CD4-positive, alpha-beta T cell treated with Interleukin-4 for 4 hours (primary cell): ENCODE measurements at places on chromosomes 1 and 21.

DNA sequence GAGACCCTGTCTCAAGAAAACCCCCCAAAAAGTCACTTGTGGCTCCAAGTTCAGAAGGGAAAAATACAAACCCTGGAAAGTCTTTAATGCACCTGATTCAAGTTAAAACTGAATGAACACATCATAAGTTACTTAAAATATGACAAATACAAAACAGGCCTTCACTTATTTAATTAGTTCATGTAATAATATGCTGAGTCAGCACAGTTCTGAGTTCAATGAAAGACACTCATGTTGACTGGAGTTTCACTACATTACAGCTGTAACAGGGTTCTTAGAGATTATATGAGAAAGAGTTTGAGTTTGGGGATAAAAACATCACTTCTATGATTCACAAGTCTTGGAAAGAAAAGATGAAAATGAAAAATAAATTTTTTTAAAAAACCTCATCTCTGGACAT lies 51.0 kb downstream of the DEGS1 start:
- DNase-seq = no peak

GRCh38 chr1:39044762-39045161 lies 18.6 kb downstream of the NDUFS5 start:
- DNase-seq = no peak

DNA sequence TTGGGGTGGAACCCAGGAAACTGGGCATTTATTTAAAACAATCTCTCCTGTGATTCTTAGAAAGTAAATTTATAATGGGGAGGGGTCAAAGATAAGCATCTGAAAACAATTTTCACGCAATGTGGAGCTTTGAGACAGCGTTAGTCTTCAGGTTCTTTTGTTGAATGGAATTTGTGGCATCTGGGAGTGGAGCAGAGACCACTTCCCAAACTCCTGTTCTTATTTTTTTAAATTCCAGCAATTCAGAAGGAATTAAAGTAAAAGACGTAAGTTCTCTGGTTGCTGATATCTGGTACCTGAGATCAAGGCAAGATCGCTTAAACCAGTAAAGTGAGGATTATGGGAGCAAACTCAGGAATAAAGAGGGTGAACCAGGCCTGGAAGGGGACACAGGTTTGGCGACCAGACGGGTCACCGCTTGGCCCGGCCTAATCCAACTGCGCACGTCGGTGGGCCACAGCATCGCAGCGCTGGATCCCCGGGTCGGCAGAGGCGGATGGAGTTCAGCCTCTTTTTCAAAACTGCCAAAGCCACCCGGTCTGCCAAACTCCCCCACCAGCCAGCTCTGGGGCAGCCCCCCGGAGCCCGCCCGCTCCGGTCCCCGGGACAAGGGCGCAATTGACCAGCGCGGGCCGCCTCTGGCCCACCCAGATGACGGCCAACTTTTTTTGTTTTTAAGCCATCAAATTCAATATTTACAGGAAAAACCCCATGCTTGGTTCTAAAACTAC lies 754 bp upstream of the PDPN start:
- no peak for DNase-seq

DNA sequence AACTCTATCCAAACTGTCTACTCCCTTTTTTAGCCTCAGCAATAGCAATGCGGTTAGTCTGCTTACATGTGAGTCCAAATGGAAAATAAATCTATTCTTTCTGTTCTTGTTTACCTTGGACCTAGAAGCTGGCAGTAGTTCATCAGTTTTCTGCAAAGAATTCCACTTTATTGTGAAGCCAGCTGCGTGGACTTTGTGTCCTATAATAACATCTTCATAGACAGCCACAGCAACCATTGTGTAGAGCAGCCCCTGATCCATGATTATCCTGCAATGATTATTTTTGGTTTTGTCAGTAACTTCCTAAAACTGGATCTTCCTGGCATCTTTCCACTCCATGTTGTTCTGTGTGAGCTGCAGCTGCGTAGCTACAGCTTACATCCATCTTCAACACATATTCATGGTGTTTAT lies 408.7 kb downstream of the NUF2 start:
- no peak for DNase-seq
